ENCODE measurements at places on chromosomes 6 and 20.

DNA sequence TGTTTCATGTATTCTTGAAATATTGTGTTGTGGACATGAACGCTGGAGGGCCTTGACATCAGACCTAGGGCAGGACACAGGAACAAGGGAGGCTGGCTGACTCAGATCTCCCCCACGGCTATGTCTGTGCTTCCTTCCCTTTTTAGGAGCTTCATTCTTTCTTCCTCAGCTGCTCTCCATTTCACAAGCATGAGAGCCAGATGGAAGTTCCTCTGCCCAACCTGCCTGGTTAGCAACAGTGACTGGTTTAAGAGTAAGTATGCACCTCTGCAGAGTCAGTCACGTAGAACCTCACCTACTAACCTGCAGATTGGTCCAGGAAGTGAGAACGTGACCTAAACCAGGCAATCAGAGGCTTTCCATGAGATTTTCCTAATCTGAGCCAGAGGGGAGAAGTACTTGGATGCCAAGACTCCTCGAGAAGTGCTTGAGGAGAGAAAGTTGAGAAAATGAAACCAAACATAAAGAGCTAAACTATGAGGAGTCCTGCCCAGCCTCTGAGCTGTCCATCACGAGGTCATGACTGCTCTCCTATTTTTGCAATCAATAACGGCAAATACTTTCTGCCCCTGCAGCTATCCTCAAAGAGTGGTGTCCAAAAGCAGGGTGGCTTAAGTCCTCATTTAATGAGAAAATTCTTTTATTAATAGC lies 465.2 kb upstream of the CITED2 start:
- no peak for DNase-seq

- peak; percentile 19 for DNase-seq
These were observed 338.1 kb downstream of the PREX1 start for GRCh38 chr20:48489656-48490055.

GRCh38 chr6:44004625-44005506 lies 122.4 kb downstream of the MRPL14 start:
- DNase-seq: no peak

DNA sequence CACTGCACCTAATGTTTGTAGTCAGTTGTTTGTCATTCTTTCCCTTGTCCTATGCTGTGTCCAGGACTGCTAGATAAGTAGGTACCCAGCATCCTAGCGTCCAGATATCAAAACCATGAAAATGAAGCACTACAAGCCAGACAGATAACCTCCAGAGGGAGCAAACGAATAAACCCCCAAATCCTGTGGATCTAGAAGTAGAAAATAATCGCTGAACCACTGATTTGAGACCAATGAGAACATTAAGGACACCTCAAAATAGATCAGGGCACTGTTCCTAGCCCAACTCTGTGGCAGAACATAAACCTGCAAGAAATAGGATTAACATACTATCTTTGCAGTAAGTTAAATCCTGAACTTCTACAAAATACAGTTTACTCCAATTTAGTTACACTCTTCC lies 1.1 kb upstream of the KLHL32 start:
- no peak for DNase-seq

GRCh38 chr6:5274231-5274630 lies 12.9 kb downstream of the FARS2 start:
- no peak for DNase-seq

DNA sequence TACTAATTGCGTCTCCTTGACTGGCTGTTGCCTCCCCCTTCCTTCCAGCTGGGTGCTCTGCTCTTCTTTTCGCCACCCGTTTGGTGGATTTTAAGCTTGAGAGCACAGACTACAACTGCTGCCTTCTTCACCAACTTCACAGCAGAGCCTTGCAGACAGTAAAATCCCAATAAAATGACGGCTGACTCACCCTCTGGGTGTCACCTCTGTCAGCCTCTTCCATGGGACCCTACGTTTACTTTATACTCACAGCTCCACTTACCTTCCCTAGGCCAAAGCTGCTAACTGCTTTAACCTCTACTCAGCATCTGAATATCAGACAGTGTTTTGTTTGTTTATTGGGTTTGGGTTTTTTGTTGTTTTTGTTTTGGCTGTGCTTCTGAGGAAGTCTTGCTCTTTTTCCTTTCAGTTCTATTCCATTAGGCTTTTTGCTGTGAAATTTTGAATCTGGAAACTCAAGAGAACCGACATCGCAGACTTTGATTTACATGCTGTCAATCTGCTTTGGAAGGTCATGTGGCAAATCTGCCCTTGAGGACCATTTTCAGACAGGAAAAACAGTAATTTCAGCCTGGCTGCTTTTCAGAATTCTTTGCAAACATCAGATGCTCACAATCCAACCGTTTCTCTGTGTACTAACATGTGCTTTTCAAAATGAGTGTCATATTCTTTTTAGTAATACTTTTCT lies 2.4 kb downstream of the AGPAT4 start:
- DNase-seq: peak; percentile 46

DNA sequence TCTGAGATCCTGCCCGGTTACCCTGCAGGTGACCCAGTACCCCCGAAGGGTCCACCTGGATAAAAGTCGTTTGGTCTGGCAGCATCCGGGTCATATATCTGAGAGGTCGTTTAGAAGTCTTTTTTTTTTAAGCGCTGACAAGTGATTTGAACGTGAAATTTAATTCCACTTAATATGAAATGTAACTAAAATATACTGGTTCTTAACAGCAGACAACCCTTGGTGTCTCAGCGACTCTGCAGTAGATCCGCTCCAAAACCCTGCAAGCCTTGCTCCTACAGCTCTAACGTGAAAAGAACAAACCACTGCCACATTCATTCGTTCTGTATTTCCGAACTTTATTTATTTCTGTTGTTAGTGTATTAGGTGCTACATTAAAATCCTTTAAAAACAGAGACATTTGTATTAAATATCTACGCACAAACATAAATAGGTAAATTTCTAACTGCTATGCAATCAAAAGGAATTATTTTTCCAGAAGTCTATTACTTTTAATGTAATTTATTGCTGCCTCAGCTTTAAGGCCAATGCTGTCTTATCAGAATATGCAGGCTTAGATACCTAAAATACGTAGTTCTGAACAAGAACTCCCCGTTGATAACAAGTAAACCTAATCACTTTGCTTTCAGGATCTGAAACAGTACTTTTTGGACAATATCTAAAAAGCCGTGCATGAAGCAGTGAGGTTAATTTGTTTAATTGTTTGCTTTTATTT lies 33.5 kb upstream of the TCF21 start:
- no peak for DNase-seq

DNA sequence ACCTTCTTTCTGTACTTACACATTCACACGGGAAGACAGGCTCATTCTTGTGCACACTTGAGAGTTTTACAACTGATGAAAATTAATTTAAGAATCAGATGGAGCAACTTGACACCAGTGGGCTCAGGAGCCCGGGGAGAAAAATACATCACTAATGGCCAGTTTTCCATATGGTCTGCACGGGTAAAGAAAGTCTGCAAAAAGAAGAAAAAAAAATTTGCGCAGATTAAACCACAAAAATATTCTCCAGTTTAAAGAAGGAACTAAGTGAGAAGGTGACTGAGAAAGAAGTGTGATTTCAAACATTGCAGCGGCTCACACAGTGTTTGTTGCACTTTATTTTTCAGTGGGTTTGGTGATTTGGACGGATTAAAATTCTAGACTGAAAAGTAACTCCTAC lies at the start of gene TULP4:
Gene TULP4, plus strand, starts transcription at position 301 of the 400 bp plus-strand sequence. CDS start 1,552 bp downstream, outside the sequence.
- DNase-seq: no peak

DNA sequence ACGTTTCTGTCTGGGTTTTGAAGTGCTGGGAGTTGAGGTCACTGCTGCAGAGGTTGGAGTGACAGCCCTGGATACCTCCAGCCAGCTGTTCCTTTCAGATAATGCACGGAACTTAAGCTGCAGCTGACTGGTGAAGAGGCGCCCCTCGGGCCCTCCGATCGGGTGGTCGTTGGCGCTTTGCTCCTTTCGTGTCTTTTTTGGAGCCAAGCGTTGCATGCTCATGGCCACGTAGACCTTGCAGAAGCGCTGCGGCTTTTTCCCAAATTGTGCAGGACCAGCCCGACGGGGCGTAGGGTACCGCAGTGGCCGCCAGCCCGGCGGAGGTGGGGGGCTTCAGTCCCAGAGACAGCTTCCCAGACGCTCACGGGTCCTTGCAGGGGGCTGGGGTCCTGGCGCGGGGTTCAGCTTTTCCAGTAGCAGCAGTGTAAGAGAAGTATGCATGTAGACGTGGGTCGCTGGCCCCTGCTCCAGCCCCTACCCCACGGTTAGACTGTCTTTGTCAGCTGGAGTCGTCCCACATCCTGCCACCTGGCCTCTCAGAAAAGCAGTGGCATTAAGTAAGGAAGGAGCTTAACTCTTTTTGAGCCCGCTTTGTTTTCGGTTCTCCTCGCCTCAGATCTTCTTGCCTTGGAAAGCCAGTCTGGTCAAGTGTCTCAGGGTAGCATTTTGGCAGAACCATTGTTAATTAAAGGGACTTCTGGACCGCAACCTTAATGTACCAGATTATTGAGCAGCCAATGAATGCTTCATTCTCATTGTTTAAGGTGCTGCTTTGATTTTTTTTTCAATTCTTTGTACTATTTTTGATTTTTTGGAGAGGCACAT lies 838 bp downstream of the TNFAIP3 start:
- peak; percentile 47 for DNase-seq

Measured in WERI-Rb-1 (cell line).